ENCODE measurements at places on chromosomes 11 and 22.

DNA sequence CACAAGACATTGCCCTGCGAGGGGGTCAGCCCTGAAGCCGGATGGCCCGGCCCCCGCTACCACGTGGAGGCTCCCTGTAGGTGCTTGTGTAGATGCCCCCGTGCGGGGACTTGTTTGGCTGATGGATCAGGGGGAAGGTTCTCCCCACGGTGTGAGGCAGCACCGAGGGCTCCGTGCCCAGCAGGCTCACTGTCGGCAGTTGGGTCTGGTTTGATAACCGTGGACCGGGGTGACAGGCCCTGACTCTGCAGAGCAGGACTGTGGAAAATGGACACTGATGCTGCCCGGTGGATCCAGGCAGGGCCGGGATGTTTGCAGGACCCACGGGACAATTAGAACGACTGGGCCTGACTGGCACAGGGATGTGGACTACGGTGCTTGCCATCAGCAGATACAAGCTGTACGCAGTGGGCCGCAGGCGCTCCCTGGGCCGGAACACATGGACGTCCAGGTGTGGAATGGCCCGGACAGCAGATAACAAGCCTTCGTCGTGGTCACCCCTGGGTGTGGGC lies 19.0 kb downstream of the KCNQ1 start:
- no peak for DNase-seq

GRCh38 chr11:46305295-46305694 lies 27.8 kb downstream of the CREB3L1 start:
- no peak for DNase-seq

DNA sequence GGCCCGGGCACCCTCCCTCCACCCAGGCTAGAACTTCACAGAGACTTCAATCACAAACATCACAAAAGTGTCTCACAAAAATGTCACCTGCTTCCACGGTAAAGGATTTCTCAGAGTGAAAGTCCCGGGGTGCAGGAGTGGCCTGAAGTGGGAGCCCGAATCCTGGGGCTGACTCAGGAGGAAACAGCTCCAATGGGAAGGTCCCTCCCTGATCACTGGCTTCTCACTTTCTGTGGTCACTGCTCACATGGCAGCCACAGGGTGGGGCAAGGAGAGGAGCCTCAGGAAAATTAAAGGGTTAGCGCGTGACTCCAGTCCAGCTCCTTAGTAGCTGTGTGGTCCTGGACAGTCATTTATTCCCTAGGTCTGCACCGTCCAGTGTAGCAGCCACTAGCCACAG lies 564.5 kb upstream of the B3GAT1 start:
- no peak for DNase-seq

GRCh38 chr11:79262221-79262620 lies 178.6 kb downstream of the TENM4 start:
- no peak for DNase-seq

- no peak for DNase-seq
These were observed 142.7 kb upstream of the CTSC start for GRCh38 chr11:88480223-88480622.

GRCh38 chr11:133927690-133928627 lies 28.8 kb downstream of the IGSF9B start:
- DNase-seq: peak; percentile 87

DNA sequence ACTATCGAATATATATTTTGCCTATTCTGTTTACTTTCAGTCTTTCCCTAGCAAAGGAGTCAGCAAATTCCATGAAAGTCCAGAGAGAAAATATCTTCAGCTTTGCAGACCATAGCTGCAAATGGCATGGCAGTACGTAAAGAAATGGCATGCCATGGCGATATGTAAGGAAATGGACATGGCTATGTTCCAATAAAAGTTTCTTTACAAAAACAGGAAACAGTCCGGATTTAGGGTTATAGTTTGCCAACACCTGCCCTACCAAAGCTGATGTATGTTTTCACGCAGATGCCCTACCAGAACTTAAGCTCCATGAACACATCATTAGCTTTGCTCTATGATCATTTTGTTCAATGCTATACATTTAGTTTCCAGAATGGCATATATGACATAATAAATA lies 19.5 kb downstream of the KIAA0930 start:
- DNase-seq: no peak

DNA sequence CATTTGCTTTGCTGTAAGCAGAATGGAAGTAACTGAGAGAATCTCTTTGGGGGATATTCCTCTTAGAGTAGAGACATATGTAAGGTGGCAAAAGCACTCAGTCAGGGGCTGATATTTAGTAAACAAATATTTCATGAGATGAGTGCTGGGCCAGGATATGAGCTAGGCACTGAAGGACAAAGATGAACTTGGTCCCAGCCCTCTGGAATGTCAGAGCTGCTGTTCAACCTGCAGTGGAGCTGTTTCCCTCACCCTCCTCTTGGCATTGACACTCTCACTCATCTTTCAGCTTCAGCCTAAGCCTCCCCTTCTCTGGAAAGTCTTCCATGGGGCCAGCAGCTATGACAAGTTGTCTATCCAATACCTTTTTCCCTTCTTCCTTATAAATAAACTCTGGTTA lies 22.2 kb downstream of the RASSF10 start:
- DNase-seq: no peak

GRCh38 chr11:41446566-41446965 lies 12.9 kb downstream of the LRRC4C start:
- DNase-seq: no peak

DNA sequence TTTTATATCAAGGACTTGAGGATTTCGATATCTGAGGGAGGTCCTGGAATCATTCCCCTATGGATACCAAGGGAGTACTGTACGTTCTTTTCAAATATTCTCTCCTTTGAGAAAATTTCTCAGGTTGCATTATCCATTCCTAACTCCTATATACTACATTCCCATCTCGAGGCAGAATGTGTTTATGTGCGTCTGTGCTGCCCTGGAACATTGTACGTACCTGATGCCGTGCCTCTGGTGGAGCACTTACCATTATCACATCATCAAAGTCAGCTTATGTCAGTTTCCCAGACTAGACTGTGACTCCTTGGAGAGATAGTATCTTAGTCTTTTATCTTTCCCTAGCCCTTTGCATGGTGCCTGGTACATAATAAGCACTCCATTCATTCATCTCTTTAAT lies 21.7 kb downstream of the UBASH3B start:
- no peak for DNase-seq

DNA sequence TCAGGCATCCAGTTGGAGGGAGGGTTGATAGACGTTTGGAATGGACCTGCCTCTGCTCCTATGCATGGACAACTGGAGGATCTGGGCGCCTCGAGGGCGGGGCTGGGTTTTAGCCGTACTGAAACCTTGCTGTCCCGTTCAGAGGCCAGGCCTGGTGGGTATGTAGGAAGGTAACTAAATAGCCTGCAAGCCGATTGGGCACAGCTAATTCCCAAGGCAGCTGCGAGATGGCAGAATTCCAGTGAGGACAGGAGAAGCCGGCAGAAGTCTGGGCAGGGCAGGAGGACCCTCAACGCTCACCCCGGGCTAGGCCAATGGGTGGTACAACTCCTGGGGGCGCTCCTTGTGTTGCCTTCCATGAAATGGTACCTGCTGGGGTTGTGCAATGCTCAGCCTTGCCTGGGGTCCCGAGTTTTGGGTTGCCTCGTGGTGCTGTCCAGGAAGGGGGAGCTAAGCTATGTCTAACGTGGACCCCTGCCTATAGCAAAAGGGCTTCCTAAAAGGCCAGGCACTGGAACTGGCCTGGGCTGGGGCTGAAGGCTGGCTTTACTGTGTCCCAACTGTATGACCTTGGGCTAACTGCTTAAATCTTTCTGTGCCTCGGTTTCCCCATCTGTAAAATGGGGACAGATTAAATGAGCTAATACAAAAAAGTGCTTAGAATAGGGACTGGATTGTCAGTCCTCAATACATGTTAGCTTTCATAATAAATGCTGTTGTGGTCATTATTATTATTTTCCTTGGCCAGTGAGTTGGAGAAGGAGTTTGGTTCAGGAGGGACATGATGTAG lies 30.1 kb upstream of the CD82 start:
- no peak for DNase-seq

DNA sequence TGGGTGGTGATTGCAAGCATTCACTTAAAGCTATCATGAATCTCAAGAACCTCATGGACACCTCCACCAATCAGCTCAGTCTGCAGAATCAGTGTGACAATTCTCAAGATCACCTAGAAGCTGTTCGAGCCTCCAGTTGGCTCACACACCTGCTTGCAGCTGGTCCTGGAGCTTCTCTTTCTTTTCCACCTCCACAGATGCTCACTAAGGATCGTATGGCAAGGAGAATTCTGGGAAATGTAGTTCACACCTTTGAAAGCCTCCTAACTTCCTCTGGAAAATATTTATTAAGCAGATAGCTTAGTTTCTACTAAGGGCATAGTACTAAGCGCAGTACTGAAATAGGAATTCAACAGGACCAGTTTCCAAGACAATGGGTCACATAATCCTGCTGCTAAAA lies 26.2 kb downstream of the FSHB start:
- DNase-seq: no peak

- no peak for DNase-seq
These were observed 1.6 kb downstream of the MAML2 start for GRCh38 chr11:96341211-96342013.

DNA sequence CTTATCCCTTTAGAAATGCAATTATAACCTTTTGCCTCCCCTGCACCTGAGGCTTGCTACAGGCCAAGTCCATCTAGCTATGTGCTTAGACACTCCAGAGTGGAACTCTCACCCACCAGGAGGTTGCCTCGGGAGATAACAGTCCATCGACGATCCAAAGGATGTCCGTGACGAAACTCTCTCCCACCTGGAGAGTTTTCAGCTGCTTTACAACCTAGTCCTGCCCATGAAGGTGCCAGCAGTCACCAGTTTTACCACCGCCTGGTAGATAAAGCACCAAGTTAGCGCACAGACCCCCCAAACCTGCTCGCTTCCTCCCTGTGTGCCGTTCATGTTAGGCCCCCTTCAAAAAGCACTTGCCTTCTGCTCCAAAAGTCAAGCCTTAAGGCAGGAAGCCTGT lies 53.1 kb upstream of the SHISAL1 start:
- no peak for DNase-seq

GRCh38 chr11:22734628-22735345 lies 68.4 kb downstream of the GAS2 start:
- no peak for DNase-seq

GRCh38 chr22:23678133-23678532 lies 12.7 kb upstream of the RGL4 start:
- no peak for DNase-seq

DNA sequence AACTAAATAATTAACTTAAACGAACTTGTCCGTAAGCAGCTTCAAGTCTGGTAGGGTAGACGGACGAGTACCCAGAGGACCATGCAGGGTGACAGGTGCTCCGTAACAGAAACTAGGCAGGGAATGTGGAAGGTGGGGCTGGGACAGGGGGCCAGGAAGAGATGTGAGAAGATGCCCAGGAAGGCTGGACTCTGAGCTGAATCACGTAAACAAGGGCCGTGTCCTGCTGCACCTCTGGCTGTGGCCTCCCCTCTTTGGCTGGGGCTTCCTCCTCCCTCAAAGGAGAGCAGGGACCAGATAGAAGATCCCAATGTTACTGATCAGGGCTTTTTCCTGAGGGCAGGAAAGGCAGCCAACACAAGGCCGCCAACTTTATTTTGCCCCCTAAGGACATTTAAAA lies 47.9 kb downstream of the PACSIN2 start:
- no peak for DNase-seq

- no peak for DNase-seq
These were observed 9.9 kb downstream of the KCNQ1OT1 start for GRCh38 chr11:2689651-2690575.

DNA sequence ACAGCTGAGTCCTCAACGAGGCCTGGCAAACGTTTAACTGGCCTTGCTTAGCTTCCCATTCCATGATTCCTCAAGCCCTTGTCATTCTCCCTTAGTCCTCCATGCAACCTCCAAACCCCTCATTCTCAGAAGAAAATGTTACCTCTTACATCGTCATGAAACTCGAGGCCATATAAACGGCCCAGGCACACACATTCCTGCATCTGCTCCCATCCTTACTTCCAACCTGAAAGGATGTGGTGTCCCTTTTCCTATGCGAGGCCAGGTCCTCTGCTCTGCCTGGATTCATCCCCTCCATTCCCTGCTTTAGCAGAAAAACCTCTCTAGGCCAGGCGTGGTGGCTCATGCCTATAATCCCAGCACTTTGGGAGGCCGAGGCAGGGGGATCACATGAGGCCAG lies 9.0 kb downstream of the MPZL3 start:
- no peak for DNase-seq

- no peak for DNase-seq
These were observed 30.9 kb downstream of the ZBTB16 start for GRCh38 chr11:114090225-114090910.

DNA sequence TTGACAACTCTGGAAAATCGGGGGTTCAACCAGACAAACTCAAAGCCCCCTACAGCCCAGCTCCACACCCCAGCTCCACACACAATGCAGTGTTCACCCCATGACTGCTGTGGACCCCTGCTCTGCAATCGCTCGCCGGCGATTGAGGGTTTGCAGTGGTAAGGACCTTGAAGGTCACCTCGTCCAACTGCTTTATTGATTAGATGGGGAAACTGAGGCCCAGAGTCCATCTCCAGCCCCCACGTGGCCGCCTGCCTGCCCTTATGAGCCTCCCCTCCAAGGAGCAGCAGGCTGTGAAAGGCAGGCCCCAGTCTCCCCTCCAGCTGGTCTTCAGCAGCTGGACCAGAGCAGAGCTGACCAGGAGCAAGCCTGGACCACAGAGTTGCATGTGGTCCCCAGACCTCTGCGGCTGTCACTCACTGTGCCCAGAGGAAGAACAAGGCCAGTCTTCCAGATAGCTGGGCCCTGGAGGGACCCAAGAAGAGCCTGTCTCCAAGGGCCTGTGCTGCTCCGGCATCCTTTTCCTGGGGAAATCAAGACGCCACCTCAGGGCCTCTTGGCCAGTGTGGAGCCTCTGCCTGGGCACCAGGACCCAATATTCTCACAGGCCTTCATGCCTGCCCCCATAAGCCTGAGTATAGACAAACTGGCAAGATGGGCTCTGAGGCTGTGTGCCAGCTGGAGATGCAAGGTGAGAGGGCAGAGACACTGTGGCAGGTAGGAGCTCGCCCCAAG lies 8.8 kb upstream of the LINC01488 start:
- no peak for DNase-seq

DNA sequence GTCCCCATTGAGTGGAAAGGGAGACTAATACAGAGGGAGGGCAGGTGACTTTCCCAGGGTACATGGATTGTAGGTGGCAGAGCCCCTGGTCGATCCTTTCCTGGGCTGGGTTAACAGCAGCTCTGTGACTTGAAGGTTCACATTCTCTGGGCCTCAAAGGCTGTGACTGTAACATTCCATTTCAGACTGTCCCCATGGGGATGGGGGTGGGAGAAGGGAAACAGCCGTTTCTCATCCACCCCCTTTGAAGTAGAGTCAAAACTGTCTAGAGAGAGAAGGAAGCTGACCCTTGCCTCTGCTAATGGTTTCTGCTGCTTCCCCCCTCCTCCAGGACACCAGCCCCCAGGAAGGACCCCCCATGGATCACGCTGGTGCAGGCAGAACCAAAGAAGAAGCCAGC lies 19.2 kb downstream of the MICALL1 start:
- DNase-seq: no peak

- no peak for DNase-seq
These were observed 858.4 kb downstream of the NTM start for GRCh38 chr11:132228746-132229325.

Measured in NCI-H2081 (cell line).